ENCODE measurements at places on chromosomes 3 and 15. TPM values are rescaled to one million over a fixed set of nuclear protein-coding genes. Genes with fewer than 3 reads are reported as not detected.

- DNase-seq = no peak
Observed at GRCh38 chr15:98694161-98694560, 45.8 kb downstream of the IGF1R start.

ISY1 gene
- 73.8 TPM for total RNA-seq

- DNase-seq = no peak
Observed at GRCh38 chr3:100159331-100160153, 45.2 kb upstream of the FILIP1L start.

DNA sequence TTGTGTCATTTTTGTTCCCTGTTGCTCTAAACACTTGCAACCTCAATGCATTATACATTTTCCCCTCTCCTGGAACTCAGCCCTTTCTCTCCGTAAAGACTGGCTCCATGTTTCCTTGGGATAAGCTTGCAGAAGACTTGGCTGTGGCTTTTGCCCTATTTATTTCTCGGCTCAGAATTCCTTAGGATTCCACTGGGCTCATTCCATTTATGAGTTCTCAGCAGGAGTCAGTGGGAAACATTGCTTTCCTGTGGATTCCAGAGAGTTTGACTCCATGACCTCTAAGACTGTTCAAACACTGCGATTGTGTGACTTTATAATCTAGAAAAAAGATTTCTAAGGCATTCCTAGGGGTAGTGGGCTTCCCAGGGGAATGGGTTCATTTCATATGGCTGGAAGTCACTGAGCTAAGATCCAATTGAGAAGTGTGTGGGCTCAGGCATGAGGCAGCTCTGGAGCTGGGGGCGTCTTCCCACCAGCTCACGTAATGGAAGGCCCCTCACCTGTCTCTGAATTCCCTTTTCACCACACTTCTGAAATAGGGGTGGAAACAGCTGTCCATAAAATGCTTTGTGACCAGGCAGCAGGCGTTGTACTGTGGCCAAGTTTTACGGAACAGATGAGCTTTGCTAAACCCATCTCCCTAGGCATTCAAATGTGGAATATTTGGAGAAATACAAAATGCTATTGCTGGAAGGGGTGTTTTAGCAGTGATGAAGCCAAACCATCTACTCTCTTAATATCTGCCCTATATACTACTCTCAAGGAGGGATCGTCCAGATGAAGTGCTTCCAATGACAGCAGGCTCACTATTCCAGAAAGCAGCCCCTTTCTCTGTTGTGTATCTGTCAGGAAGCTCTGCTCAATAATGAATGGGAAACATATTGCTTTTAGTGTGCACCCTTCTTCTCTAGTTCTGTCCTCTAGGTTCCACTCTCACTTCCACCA is 91.8 kb upstream of the BCL6 start:
- DNase-seq = no peak

GADL1 gene
- not detected for total RNA-seq

DNA sequence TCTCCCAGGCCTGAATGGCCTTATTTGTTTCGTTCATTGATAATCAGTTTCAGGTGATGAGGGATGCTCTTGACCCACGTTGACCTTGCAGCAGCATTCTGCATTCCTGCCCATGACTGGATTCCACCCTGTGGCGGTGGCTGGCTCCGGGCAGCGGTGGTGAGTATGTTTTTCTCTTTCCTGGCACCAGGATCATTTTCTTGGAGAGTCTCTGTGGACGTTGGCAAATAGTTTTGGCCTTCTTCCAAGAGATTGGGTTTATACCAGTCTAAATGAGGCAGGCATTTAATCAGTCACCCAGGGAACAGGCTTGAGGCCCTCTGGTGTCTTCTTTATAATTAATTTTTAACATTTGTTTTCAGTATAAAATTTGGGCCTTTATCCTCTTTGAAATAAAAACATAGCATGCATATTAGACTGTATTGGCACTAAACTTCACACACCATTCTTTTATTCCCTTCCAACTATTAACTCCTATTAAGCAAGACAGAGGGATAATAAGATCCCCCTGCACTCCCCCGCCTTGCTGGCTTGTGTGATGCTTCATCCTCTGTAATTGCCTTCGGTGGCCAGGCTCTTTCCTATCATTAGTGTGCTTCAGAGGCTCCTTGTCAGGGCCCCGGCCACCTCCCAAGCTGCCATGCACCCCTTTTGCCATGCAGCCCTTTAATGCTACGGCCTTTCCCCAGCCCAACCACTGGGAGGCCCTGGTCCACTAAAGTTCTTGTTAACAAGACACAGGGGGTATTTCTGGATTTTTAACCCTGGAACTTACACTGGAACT is 176.2 kb upstream of the TOPAZ1 start:
- DNase-seq = no peak

LMAN1L gene
- 0.36 TPM for total RNA-seq

GRCh38 chr3:125156456-125156855 is 56.1 kb downstream of the SLC12A8 start:
- DNase-seq = no peak

DNA sequence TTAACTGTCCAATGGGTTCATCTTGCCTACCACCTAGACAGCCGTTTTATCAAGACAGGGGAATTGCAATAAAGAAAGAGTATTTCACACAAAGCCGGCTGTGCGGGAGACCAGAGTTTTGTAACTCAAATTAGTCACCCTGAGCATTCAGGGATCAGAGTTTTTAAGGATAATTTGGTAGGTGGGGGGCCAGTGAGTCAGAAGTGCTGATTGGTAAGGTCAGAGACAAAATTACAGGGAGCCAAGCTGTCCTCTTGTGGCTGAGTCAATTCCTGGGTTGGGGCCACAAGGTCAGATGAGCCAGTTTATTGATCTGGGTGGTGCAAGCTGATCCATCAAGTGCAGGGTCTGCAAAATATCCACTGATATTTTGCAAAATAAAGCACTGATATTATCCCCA is 29.9 kb upstream of the GPD1L start:
- DNase-seq = no peak

SYNPR gene
- total RNA-seq = not detected

DNA sequence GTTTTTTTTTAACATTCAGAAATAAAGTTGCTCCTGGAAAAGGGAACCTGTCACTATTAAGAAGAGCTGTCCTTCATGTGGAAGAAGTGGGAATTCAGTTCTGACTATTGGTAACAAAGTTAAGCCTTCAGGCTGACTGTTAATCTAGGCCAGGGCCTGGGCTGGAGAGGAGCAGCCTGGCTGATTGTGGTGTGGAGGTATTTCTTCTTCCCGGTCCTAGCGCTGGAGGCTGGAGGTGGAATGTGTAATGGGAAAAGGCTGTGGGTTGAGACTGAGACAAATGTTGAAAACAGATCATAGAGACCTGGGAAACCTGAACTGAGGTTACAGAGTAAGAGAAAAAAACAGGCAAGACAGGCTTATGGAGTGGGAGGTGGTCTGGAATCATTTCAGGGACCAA is 23.8 kb upstream of the SH3BP5 start:
- no peak for DNase-seq

DNA sequence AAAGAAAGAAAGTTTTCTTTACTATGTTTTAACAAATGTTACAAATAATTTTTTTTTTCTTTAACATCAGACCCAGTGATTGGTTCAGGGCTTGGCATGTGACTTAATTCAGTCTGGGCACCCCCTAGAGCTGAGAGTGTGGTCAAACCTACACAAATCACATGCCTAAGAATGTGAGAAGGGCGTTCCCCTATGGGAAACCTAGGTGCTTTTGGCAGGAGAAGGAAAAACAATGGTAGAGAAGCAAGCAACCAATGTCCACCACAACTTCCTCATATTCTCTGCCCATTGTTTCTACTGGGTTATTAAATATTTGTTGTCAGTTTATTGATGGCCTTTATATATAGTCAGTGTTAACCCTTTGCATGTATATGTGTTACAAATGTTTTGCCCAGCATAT is 21.4 kb upstream of the PIAS1 start:
- DNase-seq = no peak

MTFMT gene
- 19.4 TPM for total RNA-seq

GRCh38 chr3:140384876-140385275 is 293.0 kb upstream of the TRIM42 start:
- no peak for DNase-seq

GRCh38 chr3:101803173-101803782 is 24.3 kb downstream of the NXPE3 start:
- peak; percentile 90 for DNase-seq

- no peak for DNase-seq
Observed at GRCh38 chr3:65689436-65689835, 349.3 kb downstream of the MAGI1 start.

AHSG gene
- not detected for total RNA-seq

DNA sequence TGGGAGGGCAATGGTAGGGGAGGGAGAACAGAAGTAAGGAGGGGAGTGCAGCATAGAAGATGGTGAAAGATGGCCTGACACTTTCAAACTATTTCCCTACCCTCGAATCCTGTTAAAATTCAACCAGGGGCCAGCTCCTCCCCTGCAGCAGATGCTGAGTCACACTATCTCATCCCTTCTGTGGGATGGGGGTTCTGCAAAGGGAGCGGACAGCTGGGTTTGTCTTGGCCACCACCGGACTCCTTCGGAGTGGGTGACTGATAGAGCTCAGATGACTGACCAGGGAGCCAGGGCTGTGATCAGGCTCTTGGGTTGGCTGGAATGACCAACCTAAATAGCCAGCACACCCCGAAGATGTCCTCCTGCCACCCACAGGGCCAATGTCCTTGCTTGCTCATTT is 33.6 kb upstream of the TMCC1 start:
- no peak for DNase-seq

DNA sequence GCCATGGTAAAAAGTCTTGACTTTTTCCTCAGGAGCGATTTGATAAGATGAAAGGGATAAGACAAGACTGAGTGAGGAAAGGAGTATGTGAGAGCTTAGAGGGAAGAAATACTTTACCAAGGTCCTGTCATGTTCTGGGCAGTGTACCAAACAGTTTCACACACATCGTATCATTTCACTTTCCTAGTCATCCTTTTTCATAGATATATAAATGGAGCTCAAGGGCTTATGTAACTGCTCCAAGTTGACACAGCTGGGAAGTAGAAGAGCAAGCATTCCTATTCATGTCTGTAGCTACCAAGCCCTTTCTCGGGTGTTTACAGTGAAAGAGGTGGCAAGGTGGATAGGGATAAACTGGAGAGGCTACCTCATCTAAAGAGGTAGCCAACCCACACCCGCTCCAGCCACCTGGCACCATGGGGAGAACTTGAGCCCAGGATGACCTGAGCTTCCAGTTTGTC is 57.4 kb downstream of the MRPS25 start:
- no peak for DNase-seq

- no peak for DNase-seq
Observed at GRCh38 chr15:89192136-89192535, 29.2 kb downstream of the RLBP1 start.

DNA sequence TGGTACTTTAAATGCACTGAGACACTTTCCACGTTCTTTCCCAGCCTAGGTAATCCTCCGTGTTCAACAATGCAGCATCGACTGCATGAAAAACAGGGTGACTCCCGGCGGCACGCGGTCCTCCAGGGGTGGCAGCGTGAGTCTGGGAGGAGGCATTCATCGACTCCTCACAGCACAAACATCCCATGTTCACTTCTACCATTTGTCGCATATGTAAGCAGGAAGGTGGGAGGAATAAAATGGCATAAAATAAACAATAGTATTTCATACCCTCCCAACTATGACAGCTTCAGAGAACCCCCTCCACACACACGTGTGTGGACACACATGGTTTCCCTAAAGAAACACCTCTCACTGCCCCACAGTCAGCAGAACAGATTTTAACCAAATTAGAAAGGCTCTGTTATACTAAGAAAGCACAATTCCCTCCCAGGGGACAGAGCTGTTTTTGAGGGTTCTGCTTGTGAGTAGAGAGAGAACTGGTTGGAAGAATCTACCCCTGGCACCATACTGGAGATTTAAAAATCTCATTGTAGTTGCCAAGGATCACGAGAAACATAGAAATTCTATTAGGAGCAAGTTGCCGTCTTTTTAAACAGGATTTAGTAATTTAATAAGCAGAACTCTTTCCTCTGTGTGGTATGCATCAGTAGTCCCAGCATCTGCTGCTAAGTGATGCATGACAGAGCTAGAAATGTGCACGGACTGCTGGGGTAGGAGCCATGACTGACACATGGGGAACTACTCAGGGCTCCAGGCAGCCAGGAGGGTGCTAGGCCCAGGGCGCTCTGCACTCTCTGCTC is 6.0 kb downstream of the FAM43A start:
- no peak for DNase-seq

DNA sequence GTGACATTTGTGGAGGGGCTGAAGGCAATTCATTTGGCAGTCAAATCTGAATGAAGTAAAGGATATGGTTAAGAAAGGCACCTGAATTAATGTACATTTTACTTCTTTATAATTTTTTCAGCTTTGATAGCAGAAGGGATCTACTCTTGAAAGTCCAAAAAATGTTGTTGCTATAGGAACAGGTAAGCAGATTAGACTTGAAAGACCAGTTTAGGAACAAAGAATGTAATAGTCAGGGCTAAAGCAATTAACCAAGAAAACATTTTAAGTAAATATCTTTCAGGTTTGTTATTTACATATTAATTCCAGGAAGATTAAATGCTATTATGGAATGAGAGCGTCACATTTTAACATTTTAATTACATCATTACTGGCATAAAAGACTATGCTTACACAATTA is 1.1 kb downstream of the ATP13A4 start:
- DNase-seq = no peak

DNA sequence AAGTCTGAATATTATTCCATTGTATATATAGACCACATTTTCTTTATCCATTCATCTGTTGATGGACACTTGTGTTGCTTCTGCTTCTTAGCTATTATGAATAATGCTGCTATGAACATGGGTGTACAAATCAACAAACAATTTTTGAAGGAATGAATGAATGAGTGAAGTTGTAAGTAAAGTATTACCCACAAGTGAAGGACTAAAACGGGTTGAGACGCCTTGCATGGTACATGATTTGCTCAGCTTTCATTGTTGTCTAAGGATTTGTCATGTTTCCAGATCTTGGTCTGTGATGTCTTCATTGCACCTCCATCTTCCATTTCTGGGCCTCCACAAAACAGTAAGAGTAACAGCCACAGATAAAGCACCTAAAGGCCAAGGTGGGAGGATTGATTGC is 20.5 kb downstream of the IFT122 start:
- DNase-seq = no peak

DNA sequence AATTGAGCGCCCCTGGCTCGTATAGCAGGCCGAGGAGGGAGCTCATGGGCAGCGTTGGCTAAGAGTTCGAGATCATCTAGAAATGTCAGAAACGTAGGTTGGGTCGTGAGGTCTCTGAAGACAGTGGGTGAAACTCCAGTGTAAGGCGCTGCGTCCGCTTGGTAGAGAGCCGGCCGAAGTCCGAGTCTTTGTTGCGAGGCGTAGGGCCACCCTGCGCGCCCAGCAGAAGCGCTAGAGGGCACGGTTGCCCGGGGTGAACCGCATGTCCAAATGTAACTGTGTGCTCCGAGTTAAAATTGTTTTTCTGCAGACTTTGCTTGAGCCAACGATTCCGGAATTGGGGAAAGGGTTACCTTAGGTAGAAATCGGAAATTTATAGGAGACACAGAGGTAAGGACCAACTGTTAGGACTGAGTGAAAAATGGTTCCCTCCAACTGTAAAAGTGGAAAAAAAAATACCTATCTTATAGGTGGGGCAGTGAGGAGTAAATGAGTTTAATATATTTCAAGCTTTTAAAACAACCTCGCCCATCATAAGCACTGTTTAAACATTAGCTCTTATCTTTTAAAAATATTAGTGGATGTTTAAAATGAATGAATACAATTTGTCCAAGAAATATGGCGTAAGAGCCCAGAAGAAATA is 993 bp upstream of the SIAH2 start:
- DNase-seq = peak; percentile 85

GRCh38 chr3:82384181-82384580 is 622.7 kb upstream of the GBE1 start:
- DNase-seq = no peak

All from activated CD4-positive, alpha-beta T cell treated with anti-CD3 and anti-CD28 coated beads, Interleukin-2, amount 10 ng/mL, durations not matched to agents 24 days and 14 days (primary cell).